Thyroid gland (tissue), 4 donors: ENCODE measurements at places on chromosomes 3 and 15. TPM values are rescaled to one million over a fixed set of nuclear protein-coding genes. Genes with fewer than 3 reads are reported as not detected.

- DNase-seq, result no peak
Measured at GRCh38 chr3:175070946-175071345, 211.8 kb downstream of the NAALADL2 start.

GOLGA8F gene
- not detected for total RNA-seq

TMCO5A gene
- not detected for total RNA-seq

TLR9 gene
- total RNA-seq, result 0.40 TPM

DNA sequence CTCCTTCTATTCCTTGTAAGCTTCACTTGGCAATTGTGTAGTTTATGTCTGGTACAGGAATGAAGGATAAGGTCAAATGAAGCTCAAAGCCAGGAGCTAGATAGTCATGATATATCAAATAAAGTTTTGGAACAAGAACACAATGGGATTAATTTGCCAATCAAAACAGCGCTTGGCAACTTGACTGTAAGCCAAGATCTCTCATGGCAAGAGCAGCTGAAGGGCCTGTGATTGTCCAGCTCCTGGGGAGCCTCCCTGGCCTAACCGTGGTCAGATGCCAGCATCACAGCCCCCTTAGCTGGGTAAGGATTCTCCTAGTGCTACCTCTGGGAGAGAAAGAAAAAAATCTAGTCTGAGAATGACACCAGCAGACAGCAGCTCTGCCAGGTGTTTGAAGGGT lies 97.2 kb downstream of the LIPC start:
- peak; percentile 62 for DNase-seq

SPINK8 gene
- not detected for total RNA-seq

DNA sequence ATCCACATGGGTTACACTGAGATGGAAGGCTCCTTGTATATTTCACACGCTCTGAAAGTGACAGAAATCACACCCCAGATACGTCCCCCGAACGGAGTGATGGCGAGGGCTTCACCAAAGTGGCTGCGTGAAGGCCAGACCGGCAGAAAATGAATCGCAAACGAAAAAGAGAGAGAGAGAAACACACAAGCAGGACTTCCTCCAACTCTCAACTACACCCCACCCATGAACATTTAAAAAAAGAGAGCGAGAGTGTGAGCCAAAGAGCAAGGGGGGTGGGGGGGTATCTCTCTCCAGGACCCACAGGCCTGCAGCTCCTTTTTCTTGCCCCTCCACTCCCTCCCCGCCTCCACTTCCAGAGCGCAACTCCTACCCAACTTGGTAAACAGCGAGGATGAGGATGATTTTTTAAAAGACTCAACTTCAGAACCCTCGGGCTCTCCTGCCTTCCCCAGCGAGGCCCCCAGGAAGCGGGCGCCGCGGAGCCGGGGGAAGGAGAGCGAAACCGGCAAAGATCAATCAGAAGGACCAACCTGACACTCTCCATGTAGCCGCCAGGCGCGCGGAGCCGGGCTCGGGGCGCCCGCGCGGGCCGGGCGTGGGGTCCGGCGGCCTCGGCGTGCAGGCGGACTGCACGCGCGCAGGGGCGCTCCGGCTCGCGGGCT lies 519.1 kb downstream of the FOXP1 start:
- DNase-seq, result peak; percentile 51

DNA sequence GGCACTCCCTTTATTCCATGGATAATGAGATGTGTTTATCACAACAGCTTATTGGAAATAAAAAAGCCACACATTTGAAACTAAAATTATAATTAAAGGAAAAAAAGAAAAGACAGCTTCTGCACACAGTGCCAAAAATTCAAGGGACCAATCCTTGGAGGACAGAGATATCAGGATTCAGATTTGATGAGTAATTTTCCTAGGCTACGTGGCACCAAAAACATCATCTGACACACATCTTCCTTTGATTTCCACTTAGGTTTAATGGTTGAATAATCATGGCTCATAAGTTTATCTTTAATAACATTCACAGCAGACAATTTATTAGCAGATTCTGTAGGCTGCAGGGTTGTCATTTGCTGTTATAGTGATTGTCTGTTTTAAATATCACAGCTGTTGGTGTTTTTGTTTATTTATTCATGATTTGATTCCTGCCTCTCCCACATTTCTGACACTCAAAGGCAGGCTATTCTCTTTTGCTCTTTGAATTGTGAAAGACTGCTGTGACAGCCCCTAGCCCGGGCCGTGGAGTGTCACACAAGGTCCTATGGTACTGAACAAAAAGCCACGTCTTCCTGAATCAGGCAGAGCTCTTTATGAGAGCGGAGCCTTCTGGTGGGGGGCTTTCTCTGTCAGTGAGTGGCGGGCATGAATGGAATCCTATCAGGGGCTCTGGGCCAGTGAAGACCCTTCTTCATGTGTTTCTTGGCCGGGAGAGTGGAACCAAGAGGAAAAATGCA lies 708.5 kb downstream of the SQOR start:
- DNase-seq, result no peak

- no peak for DNase-seq
Measured at GRCh38 chr3:12611117-12611516, 52.8 kb downstream of the RAF1 start.

ACSBG1 gene
- total RNA-seq, result not detected

DNA sequence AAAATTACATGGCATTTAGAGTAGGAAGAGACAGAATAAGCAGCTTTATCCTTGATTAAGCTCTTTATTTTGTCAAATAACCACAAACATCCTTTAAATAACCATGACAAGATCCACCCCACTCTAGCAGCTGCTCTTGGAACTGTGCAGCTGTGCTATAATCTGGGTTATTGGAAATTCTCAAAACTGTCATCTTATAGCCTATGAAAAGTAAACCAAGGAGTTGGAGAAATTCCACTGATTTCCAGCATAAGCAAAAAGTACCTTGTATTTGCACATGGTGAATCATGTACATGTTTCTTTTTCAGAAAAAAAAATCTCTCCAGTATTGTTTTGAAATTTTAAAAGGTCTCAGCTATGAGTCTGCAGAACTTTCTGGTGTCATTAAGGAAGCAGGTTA lies 88.8 kb upstream of the ABI3BP start:
- DNase-seq, result no peak

GRCh38 chr3:158121295-158121694 lies 11.4 kb downstream of the RSRC1 start:
- DNase-seq, result no peak

MYZAP gene
- total RNA-seq, result 3.3 TPM

GRCh38 chr3:188788621-188789081 lies 383.1 kb upstream of the TPRG1 start:
- no peak for DNase-seq

FANCD2OS gene
- total RNA-seq, result not detected

- no peak for DNase-seq
Measured at GRCh38 chr3:36923523-36923943, 21.3 kb downstream of the TRANK1 start.

DNA sequence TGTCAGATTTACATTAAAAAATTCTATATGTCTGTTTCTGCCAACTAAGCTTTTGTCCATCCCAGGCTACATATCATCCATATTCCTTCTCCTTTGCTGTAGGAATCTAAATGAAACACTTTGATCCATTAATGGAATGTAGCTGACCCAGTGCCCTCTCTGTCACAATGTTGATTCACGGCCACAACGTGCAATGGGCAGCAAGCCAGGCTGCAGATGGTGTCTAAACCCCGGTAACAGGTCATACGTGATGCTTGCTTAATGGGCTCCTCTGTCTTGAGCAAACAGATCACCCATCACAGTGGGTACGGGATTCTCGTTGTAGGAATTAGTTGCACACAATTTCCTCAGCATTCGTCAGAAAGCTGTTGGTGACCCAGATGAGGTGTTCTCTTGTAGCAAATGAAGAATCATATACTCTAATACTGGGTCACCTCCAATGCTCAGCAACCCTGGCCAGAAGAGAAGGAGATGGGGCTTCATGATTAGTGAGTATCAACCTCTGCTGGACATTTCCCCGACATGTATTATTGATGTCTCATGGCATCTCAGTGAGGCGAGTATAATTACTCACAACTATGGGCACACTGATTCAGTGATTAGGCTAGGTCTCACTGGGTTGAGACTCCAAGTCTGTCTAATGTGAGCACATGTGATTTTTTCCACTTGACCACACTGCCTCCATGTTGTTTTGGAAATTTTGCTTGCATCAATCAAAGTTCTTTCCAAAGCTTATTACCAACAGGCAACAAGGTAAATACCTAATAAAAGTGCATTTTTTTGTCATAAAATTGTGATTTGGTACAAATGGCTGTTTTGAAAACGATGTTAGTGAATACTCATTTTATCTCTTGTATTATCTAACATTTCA lies 12.9 kb upstream of the DCBLD2 start:
- peak; percentile 24 for DNase-seq

- no peak for DNase-seq
Measured at GRCh38 chr15:44207643-44208042, 12.6 kb upstream of the FRMD5 start.

- peak; percentile 50 for DNase-seq
Measured at GRCh38 chr15:80977627-80978036, 12.0 kb downstream of the MESD start.

DNA sequence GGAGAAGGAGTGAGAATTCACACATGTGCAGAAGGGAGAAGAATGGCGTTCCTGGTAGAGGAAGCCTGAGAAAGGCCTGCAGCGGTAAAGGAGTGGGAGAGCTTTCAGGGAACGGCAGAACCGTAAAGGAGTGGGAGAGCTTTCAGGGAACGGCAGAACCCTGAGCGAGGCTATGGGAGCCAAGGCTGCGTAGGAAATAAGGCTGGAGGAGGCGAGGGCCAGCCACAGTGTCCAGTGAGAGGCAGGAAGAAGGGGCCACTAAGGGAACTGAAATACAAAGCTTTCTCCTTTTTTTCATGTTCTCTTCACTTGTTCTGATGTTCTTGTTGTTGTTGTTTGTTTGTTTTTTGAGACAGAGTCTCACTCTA lies 41.6 kb downstream of the GOLGA6L10 start:
- DNase-seq, result no peak

DNA sequence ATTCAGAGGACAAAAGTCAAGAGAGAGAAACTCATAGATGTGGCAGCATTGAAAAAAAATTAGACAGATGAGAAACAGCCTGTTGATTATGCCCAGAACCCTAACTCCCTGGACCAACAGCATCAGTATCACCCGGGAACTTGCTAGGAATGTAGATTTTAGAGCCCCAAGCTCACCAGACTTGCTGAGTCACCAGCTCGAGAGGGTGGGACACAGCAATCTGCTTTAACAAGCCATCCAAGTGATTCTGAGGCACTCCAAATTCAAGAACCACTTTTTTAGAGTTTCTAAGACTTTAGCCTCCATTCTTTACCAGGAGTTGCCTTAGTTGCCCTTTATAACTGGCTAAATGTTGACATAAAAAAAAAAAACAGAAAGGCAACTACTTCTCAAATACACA lies 70.9 kb downstream of the CGGBP1 start:
- peak; percentile 42 for DNase-seq

GRCh38 chr3:149340310-149340933 lies 7.0 kb upstream of the TM4SF18 start:
- DNase-seq, result no peak

- no peak for DNase-seq
Measured at GRCh38 chr3:196931828-196932587, 10.3 kb downstream of the NCBP2 start.

GRCh38 chr3:191568206-191568605 lies 107.2 kb downstream of the PYDC2 start:
- no peak for DNase-seq

DNA sequence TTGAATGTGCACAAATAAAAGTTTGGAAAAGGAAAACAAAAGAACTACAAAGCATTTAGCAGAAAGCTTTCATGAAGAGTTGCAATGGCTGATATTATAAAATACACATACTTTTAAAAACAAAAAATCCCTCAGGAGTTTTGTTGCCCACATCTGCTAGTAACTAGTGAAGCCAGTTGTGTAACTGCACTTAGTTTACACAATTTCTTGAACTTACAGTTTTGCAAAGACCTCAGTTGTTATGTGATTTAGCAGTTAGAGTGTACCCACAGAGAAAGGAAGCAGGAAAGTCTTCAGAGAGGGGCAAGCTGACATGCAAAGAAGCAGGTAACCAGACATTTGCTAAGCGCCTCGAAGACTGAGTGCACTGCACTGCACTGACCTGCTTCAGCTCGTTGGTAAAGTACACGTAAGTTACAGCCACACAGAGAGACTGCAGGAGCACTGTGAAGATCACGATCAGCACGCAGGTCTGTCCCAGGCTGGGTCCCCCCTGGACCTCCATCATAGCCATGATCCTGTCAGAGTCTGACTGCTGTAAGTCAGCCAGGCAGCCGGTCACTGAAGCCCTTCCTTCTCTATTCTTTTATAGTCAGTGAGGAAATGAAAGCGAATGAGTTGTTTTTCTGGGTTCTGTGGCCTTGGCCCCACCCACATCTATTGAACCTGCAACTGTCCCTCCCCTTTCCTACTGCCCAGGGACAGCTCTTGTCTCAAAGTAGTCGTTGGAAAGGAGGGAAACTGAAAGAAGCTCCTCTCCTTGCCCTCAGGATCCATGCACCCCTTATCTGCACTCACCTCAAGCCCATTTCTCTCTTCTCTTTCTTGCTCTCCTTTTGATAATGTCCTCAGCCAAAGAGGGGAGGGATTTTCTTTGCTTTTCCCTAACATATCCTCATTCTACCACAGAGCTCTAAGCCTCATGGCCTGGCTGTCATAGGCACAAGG lies at the start of gene TNFSF10:
TNFSF10 (minus strand) TSS at position 560 of the 948 bp plus-strand sequence; CDS start at position 514, 46 bp downstream.
- DNase-seq, result peak; percentile 55

CCR3 gene
- not detected for total RNA-seq

UROC1 gene
- total RNA-seq, result not detected

DNA sequence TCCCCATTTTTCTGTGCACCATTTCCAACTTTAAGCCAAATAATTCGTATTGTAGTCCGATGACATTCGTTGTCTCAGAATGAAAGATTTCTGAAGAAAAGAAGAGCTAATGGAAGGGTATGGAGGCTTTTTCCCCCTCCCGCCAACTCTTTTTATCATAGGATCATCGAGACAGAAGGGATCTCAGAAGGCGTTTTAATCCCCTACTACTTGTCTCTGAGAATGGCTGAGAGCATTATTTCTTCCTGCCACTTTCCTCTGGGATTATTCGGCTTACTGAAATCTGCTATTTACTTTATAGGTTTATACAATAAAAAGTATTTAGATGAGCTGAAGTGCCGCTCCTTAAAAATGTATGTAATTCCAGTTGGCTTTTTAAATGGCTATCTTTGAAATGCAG lies 789.8 kb downstream of the EDEM1 start:
- DNase-seq, result no peak

DNA sequence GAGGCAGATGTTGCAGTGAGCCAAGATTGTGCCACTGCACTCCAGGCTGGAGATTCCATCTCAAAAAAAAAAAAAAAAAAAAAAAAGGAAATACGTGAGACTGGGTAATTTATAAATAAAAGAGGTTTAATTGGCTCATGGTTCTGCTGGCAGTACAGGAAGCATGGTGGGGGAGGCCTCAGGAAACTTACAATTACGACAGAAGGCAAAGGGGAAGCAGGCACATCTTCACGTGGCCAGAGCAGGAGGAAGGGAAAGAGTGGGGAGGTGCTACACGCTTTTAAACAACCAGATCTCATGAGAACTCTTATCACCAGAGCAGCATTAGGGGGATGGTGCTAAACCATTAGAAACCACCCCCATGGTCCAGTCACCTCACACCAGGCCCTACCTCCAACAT lies 138.2 kb upstream of the IL12A start:
- no peak for DNase-seq

- no peak for DNase-seq
Measured at GRCh38 chr3:144840866-144841265, 869.2 kb downstream of the DIPK2A start.
